ENCODE measurements at places on chromosomes 2 and 18.

DNA sequence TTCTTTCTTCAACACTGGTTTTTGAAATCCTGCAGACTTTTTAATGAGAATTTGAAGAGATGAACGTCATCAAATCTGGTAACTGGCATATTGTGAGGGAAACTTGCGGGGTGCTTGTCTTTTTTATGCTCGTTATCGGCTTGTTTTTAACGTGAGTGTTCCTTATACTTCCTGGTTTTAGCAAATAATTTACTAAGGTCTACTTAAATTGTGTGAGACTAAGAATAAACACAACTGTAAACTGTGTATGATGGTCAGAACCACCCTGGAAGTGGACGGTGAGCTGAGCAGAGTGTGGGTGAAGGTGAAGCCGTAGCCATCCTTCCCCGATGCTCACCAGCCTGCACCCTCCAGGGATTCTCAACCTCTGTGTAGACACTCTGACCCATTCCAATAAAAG lies 82.3 kb upstream of the CDC42EP3 start:
- DNase-seq: no peak

GRCh38 chr2:164028814-164029534 lies 293.2 kb upstream of the FIGN start:
- no peak for DNase-seq

DNA sequence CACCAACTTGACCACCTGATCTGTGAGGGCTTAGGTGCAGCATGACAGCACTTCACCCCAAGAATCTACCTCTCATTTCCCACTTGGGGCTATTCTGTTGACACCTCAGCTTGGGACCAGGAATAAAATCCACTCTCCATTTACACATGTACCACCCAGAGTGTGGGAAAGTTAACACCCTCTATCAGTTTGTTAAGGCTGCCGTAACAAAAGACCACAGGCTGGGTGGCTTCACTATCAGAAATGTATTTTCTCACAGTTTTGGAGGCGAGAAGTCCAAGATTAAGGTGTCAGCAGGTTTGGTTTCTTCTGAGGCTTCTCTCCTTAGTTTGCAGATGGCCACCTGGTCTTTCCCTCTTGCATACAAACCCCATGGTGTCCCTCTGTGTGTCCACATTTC lies 277.7 kb upstream of the ERBB4 start:
- DNase-seq: no peak

GRCh38 chr2:43198263-43198662 lies 28.1 kb downstream of the ZFP36L2 start:
- no peak for DNase-seq

GRCh38 chr2:44480068-44480467 lies 118.3 kb downstream of the CAMKMT start:
- no peak for DNase-seq

DNA sequence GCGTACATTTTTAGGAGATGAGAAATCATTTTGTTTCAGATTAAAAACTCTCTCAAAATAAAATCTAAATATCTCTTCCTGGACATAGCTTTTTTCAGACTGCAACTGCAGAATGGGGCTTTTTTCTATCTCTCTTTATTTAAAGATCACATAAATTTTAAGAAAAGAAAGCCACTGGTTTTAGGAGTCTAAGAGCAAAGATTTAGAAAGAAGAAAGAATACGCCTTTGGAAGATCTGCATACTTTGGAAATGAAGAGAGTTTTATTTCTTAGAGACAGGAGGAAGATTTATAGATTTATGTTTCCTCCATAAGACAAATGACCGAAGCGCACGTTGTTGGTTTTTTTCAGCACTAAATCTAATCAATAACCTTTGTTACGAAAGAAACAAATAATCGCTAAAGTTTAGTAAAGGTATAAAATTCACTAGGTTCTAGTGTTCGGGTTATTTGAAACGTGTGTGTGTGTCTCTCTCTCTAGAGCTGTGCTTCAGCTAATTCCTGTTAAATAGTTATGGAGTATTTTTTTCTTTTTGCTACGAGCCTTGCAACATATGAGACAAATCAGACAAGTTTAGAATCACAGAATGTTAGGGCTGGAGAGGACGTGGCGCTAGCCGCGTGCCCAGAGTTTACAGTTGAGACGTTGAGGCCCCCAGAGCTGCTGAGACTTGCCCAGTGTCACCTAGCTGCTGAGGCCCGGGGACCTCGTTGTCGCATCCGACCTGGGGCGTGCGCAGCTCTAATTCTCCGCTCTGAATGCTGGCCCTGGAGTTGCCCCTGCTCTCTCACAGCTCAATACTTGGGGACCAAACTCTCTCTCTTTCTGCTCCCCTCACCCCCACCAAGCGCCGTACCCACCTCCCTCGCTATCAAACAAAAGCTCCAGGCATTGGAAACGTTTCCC lies 69.9 kb downstream of the CTAGE1 start:
- DNase-seq: no peak

All from NCI-H446 treated with DMSO at 0.1 percent for 48 hours (cell line).